NCI-H2081 (cell line): ENCODE measurements at places on chromosomes 3 and 15.

DNA sequence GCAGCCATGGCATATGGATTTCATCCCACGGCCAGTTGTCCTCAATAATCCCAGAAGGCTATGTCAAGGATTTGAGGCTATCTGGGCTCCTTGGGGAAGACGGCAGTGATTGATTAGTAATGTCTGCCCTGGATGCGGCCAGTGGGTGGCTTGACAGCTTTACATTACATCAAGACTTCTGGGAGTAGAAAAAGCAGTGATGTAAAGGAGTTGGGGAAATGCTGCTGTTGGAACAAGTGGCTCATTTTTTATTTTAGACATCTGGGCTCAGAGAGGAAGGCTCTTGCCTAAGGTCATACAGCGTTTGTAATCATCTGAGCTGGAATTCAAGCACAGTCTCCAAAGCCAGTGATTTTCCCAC, 94.1 kb downstream of the FLNB start:
- DNase-seq, result no peak

DNA sequence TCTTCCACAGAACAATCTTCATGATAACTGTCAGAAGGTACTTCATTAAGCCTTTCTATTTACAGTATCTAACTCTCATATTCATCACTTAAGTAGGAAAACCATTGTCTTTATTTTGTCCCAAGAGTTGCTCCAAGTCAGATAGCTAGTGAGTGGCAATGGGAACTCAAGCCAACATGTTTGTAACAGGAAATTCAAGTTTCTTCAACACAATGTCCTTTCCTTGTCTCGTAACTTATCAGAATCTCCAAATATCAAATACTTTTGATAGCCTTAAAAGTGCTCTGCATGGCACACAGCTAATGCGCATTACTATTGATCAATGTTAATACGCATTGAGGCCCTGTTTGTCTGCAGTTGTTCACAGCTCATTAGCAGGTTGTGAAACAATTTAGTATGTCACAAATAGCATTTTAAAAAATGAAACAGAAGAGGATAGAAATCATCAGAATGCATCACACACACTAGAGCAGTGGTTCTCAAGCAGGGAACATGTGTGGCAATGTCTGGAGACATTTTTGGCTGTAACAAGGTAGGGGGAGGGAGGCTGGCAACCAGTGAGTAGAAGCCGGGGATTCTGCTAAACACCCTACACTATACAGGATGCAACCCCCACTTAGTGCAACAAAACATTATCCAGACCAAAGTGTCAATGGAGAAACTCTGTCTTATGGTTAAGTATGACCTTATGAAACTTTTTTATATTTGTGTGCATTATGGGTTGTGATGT, 27.5 kb downstream of the BTLA start:
- DNase-seq, result no peak

GRCh38 chr3:189502256-189502655, 128.9 kb upstream of the TP63 start:
- DNase-seq, result no peak

DNA sequence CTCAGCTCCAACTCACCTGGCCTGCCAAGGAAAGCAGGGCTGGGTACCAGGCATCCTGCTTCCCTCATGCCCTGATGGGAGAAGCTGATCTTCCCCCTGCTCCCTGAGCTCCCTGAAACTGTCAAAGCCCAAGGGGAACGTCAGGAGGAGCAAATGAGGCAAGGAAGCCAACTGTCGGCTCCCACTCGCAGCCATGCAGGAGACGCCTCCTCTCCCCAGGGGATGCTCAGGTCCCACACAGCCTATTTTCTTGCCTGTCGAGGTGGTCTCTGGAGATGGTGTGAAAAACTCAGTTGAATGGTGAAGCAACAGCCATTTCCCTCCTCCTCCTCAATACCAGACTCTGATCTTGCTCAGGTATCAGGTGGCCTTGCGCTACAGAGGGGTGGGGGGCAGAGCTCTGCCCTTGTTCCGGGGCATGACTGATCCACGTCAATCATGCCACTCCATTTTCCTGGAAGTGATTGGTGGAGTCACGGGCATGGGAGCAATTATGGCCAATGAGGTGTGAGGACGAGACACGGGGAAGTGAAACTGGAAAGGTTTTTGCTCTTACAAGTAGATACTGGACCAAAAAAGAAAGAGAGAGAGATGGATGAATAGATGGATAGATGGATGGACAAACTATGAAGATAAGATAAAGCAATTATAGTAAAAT, 58.2 kb downstream of the SLC6A1 start:
- DNase-seq, result no peak

DNA sequence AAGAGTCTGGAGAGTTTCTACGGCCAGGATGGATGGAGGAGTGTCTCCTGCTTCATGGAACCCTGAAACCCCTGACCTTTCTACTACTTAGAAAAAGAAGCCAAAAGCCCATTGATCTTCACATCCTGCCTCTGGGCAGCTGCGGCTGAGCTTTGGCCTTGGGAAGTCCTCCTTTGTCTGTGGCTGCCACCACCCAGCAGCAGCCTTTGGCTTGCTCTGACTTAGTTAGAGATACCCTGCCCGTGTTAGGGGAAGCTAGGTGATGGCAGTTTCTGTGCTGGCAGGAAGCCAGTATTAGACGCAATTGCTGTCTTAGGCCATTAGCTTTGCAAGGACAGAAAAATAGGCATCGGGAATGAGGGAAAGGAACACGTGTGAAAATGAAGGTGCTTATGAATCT, 18.8 kb downstream of the APH1B start:
- no peak for DNase-seq

DNA sequence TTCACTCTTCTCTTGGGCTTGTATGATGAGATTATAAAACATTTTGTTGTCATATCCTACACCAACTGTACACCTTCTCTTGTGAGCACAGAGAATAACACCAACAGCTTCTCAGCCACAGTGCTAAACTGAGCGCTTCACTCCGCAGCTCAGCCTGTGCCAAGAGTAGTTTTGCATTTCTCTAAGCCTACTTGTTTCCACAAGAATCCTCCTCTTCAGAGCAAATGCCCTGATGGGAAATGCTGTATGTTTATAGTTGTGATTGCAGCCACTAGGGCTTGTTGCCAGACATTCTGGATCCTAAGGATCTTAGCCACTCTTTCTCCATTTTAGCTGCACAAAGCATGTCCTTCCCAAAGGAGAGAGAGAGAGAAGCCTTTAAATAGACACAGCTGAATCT, 138.8 kb upstream of the PLXND1 start:
- DNase-seq, result no peak
